Activated CD4-positive, CD25-positive, alpha-beta regulatory T cell treated with anti-CD3 and anti-CD28 coated beads, Interleukin-2, amount 50 U/mL, for 16 hours (primary cell): ENCODE measurements at places on chromosomes 7 and 10.

- DNase-seq, result no peak
These were observed 96.4 kb downstream of the MARCHF5 start for GRCh38 chr10:92387289-92387940.

DNA sequence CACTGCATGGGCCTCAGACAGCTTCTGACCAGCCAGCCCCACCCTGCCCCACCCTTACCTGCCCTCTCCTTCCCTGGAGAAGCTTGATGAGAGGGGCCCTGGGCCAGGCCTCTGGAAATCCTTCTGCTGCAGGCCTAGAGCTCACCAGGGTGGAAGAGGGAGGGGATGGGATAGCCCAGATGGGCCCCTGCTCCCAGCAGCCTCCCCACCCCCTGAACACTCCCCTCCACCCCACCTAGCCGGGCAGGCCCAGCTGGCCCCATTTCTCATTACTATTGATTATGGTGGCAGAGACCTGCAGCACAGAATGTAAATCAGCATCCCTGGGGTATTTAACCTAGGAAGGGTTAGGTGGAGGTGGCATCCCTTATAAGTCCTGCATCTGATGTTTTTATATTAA is 11.6 kb upstream of the RET start:
- no peak for DNase-seq

GRCh38 chr10:17841050-17841449 is 31.9 kb downstream of the MRC1 start:
- DNase-seq, result no peak

- DNase-seq, result no peak
These were observed 80.9 kb downstream of the HIP1 start for GRCh38 chr7:75657866-75658265.

DNA sequence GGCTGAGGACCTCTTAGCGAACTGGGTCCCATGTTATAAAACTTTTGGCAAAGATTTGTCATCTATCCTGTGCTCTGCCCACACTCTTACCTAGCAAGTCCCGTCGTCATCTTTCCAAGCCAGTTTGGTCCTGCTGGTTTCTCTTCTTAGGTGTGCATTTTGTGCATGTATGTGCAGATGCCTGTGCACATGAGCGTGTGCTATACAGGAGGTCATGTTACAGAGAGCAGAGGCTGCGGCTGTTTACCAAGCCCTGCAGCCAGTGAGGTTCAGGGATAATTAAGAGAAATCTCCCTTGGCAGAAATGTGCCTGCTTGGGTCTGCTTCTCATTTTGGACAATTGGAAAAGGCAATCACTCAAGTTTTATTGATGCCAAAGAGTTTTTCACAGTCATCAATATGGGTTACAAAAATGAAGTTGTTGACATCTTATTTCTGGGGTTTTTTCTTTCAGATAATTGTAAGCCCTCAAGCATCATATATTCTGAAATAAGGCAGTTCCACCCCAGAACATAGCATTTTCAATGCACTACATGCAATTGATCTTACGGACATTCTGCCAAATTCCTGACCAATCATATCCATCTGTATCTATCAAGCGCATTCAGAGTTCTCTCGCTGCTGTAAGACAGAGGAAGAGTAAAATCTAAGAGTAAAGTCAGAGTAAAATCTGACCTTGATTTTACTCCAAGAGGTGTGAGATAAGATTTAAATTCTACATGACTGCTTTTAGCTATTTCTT is 361.4 kb upstream of the ZNF32 start:
- no peak for DNase-seq

- DNase-seq, result no peak
These were observed 4.9 kb upstream of the HACD1 start for GRCh38 chr10:17622061-17622460.

- DNase-seq, result no peak
These were observed 121.4 kb downstream of the ZFAND4 start for GRCh38 chr10:45550903-45551786.

GRCh38 chr10:48740015-48740707 is 55.5 kb downstream of the WDFY4 start:
- no peak for DNase-seq
